ENCODE measurements at places on chromosomes 12 and 14.

- DNase-seq: no peak
These were observed 8.4 kb downstream of the IFI27L1 start for GRCh38 chr14:94089479-94089878.

DNA sequence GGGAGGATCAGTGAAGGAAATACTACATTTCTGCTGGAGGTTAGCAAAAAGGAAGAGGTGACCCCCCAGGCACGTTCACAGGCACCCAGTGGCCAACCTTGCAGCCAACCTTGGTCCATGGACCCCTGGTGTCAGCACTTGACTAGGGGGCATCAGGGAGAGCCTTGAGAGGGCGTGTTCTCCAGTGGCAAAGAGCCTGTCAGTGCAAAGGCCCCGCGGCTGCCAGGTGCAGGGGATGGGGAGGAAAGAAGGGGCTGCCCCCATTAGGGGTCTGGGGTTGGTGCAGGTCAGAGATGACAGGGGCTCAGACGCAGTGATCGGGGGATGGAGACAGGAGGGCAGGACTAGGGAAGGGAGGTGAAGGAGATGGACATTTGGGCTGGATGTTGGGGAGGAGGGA lies 22.7 kb upstream of the ULK1 start:
- DNase-seq: no peak

- no peak for DNase-seq
These were observed 18.6 kb downstream of the LRTM2 start for GRCh38 chr12:1838994-1839365.

DNA sequence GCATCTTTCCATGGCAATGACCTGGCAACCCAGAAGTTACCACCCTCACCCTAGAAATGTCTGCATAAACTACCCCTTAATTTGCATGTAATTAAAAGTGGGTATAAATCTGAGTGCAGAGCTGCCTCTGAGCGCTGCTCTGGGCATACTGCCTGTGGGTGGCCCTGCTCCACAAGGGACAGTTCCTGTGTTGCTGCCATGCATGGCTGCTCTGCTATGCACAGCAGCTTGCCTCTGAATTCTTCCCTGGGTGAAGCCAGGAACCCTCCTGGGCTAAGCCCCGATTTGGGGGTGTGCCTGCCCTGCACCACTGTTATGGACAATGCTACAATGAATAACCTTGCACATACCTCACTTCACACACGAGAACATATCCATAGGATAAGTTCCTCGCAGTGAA lies 35.7 kb upstream of the GPR132 start:
- no peak for DNase-seq
